Panc1 (cell line): ENCODE measurements at places on chromosomes 4 and X. TPM values are rescaled to one million over a fixed set of nuclear protein-coding genes. Genes with fewer than 3 reads are reported as not detected.

USP26 gene
- total RNA-seq: not detected

ADAM29 gene
- total RNA-seq: not detected

RPS6KA6 gene
- total RNA-seq: 0.05 TPM

HSFX3 gene
- not detected for total RNA-seq

LUZP4 gene
- total RNA-seq: not detected

DNA sequence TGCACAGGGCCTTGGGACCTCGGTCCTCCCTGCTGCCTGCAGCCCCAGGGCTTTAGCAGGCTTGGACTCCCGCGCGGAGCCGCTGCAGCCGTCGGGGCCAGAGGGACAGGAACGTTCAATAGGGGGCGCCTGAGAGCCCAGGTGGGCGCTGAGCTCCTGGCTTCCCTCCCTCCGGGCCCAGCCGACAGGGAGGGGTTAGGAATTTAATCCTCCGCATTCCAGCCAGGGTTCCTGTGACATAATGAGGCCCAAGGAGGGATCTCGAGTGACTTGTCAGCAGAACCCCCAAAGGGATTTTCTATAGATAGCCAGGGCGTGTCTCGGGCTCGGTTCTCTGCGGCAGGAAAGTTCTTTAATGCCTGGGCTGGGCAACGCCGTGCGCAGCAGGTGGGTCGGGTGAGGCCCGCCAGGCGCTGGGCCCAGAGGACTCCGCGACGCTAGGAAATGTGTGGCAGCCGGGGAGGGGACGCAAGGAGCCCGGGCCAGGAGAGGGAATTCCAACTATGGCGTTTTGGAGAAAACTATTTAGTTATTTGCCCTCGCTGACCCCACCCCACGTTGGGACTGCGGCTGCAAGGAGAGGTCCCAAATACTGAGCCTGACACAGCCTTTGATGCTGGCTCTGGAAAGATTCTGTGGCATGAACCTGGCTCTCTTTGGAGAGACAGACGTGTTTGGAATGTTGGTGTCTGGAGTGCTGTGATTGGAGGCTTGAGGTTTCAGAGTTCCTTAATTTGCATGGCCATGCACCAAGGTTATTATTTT is 285.2 kb upstream of the GATB start:
- H3K27me3 ChIP-seq: no peaks in the 10 kb centered on the region
- no peaks in the 10 kb centered on the region for H3K36me3 ChIP-seq
- no peak overlapping the region for H3K4me3 ChIP-seq
- DNase-seq: no peak
- no peaks in the 10 kb centered on the region for H3K4me1 ChIP-seq

- no peak overlapping the region for H3K27ac ChIP-seq
- H3K4me3 ChIP-seq: no peak overlapping the region
- no peaks in the 10 kb centered on the region for H3K36me3 ChIP-seq
- H3K27me3 ChIP-seq: no peaks in the 10 kb centered on the region
- H3K4me1 ChIP-seq: no peaks in the 10 kb centered on the region
These were observed 129.8 kb downstream of the SORBS2 start for GRCh38 chr4:185682236-185682635.

DNA sequence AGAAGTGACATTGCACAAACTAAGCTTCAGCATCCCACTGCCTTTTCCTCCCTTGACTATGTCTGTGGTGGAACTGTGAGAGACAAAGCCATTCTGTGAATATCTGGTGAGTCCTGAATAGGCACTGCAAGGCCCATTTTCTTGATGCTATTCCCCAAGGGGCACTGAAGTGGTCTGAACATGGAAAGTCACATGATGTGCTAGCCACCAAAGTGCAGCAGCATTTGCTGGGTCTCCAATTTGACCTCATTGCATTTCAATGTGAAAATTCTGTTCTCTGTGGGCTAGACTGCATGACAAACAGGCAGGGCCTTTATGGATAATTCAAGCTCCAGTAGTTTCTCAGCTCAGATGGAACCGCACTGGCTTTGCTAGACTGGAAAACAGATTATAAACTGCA is 627.4 kb upstream of the BOD1L1 start:
- H3K27ac ChIP-seq: no peak overlapping the region
- H3K27me3 ChIP-seq: no peaks in the 10 kb centered on the region
- H3K4me1 ChIP-seq: no peaks in the 10 kb centered on the region

DNA sequence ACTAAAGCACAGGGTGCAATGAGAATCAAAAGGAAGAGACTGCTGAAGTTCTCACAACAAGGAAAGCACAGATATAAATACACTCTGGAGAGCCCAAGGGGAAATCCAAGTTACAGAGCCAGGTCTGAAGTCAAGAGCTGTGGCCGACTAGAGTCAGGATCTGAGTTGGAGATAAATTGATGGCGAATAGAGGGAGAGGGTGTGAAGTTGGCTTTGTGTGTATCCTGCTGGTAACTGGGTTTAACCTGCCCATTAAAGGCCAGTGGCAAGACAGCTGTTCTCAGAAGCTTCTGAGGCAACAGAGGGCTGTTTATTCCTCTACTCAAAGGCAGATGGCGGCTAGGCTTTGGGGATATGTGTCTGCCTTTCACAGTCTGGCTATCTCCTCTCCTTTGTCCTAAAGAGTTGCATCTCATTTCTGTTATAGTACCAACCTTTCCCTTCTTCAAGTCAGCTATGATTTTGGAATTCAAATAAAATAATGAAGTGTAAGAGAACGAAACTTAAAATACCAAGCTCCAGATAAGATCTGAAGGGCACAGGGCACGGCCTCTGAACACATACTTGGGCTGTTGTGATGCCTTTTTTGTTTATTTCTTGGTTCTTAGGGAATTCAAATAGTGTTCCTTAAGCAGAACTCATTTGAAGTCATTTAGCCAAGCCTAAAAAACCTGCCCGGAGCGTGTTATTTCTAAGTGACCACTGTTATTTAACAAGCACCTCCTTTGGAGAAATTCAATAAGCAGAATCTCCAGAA is 142.1 kb downstream of the APBB2 start:
- no peaks in the 10 kb centered on the region for H3K36me3 ChIP-seq
- no peaks in the 10 kb centered on the region for H3K27me3 ChIP-seq
- DNase-seq: no peak
- no peaks in the 10 kb centered on the region; the same call in 1 of the 2 replicates for H3K4me1 ChIP-seq
- no peak overlapping the region for H3K4me3 ChIP-seq

DNA sequence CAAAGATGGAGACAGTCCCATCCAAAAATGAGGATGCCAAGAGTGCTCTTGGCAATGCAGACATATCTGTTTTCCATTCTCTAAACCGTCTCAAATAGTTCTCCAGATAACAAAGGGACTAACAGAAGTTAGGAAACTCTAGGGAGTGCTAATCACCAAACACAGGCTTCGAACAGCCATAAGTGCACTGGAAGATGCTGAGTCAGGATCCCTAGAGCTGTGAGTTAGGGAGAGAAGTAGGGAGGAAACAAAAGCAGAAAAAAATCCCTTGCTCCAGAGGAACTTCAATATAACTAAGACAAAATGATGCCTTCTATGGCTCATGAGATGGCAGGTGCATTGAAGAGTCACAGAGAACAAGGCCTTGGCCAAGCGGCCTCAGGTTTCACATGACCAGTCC is 251.0 kb upstream of the PPARGC1A start:
- H3K36me3 ChIP-seq: no peaks in the 10 kb centered on the region
- no peaks in the 10 kb centered on the region for H3K4me1 ChIP-seq
- no peak overlapping the region for H3K27ac ChIP-seq
- no peaks in the 10 kb centered on the region for H3K27me3 ChIP-seq
- DNase-seq: no peak
- H3K4me3 ChIP-seq: no peak overlapping the region
